ENCODE measurements at places on chromosomes 7 and 10.
A peak's percentile ranks its signal among the peaks of the same experiment; 100 is the strongest.

GRCh38 chr7:131533151-131533559, 23.3 kb downstream of the PODXL start:
- DNase-seq: peak; percentile 65

DNA sequence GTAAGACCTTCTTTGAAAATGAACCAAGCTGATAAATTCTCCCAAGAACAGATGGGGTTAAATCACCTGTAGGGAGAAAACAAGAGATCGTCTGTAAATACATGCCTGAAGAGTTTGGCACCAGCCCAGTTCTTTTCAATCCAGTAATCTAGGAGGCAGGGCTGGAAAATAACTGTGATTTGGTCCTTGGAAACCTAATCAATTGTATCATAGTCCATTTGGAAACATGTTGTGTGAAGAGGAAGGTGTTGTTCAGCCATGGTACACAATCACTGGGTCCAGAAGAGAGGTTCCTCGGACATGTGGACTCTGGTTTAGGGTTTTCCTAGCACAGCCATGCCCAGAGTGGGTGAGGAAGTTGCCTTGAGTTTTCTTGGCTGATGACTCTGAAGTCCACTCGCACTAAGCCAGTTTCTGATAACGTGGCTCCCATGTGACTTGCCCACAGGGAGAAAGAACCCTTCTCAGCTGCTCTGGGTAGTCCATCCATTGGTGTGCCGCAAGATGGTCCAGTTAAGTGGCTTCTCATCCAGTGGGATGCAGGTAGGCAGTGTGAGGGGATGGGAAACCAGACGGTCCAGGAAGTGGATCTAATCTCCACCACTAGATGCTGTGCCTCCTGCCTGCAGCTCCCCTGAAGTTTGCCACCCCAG, 5.1 kb downstream of the BLNK start:
- no peak for DNase-seq

DNA sequence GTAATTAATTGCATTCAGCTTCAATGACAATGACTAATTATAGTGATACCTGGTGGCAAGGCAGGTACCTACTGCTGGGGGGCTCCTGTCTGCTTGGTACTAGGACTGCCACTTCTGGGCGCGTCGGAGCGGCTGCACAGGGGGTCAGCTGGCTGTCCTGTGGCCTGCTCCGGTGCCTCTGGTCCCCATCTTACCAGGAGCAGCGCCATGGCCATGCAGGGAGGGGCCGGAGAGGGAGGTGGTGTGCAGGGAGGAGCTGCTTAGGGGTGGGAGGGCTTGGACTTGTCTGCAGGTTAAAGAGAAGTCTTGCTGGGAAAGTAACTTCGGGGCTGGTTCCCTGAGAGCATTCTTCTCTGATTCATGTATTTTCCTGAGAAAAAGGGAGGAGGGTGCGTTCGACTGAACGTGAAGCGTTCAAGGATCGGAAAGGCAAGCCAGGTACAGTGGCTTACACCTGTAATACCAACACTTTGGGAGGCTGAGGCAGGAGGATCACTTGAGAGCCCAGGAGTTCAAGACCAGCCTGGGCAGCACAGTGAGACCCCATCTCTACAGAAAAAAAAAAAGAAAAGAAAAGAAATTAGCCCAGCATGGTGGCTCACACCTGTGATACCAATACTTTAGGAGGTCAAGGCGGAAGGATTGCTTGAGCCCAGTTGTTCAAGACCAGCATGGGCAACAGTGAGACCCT, 15.4 kb downstream of the CUX1 start:
- DNase-seq: peak; percentile 86

DNA sequence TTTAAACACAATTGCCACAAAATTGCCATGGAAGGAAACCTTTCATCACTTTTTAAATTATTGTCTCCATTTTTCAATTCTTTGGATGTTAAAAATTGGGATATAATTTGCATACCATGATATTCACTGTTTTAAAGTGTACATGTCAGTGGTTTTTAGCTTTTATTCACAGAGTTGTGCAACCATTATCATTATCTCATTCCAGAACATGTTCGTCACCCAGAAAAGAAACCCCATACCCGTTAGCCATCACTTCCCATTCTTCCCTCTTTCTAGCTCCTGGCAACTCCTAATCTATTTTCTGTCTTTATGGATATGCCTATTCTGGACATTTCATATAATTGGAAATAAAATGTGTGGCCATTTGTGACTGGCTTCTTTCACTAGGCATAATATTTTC, 260.3 kb upstream of the FERD3L start:
- no peak for DNase-seq

- peak; percentile 66 for DNase-seq
These were observed 394.5 kb downstream of the TYW1 start for GRCh38 chr7:67391168-67391567.

DNA sequence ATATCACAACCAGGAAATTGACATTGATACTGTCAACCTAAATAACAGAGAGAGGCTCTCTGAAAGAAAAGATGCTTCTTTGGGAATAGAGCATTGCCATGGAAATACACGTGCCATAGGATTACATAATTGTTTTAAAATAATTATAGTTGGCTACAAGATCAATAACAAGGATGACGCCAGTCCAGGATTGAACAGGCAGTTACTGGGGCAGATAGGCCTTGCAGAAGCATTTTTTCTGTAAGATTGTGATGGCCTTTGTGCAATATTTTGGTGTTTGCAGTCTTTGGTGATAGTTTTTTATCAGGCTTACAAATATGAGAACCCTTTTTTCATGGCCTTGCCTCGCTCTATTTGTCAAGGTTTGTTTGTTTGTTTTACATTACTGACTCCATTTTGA, 10.5 kb downstream of the ACADSB start:
- no peak for DNase-seq

- no peak for DNase-seq
These were observed 46.8 kb downstream of the KCNH2 start for GRCh38 chr7:150931199-150931869.

DNA sequence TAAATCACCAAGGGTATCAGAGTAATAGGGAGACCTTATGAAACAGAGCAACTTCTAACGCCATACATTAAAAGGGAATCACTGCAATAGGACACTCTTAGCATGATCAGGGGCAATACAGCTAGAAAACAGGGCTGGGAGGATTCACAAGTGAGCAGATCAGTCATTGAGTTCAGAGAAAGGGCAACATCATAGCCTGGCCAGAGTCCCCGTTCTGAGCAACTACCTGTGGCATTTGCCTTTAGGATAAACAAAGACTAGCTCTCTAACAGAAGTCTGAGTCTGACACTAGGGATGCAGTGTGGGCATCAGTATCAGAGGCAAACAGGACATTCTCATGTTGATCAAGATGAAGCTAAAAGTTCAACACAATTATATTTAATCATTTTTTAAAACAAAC, 297.9 kb downstream of the DGKB start:
- no peak for DNase-seq
